ENCODE measurements at places on chromosomes 5 and 9.

DNA sequence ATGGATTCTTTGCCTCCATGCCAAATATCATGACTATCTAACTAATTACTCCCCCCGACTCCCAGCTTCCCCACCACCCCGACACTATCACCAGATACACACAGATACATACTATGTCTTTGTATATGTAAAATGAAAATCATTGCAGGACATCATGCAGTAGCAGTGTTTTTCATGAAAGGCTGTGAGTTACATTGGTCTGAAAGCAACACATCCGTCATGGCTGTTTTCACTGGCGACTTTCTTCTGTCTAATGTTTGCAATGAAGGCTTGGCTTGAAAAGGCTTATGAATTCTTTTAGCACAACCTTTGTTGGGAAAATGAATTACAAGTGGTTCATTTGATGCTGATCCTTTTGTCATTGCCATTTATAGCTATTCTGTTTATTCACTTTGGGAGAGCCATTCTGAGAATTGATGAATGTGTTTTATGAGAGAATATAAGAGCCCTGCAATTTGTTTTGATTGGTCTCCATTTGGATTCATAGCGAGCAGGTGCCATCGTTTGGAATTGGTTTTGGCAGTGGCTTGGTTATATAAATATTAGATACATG, 103.4 kb downstream of the PIP5K1B start:
- DNase-seq: no peak

DNA sequence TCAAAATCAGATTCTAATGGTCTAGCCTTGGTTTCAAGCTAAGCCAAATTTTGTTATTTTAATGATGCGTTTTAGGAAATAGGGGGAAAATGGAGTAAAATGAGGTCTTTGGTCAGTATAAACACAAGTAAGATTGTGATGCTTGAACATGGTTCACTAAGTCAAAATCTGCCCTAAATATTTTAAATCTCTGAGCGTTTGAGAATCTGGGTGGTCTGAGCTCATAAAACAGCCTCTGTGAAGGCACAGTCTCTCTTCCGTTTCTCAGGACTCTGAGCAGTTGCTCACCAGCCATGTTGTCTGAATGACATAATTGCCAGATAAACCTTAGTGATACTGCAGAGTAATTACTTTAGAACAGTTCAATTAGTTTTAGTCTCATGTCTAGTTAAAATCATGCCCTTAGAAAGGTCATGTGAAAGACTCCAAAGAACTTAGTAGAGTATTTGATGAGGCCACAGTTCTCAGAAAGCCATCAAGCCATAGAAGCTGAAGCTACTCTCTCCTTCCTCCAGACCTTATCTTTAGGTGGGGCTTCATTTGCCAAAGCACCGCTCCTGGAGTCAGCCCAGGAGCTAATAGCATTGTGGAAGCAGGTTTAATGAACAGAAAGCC, 257.1 kb upstream of the MAP3K1 start:
- DNase-seq: no peak

DNA sequence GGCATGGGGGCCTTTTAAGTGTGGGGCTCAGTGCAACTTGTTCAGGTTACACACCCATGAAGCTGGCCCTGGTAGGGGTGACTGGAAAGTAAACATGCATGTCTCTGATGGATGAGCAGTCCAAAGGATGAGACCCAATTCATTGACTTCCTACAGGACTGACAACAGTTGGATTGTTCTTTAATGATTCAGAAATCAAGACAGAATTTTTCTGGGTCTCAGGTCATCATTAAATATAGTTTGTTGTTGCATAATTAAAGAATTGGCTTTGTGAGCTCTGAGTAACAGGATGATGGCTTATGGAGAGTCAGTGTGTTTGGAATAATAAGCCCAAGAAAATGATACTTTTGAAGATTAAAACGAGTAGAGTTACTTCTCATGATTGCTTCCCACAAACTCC, 604.2 kb upstream of the CLINT1 start:
- DNase-seq: no peak

DNA sequence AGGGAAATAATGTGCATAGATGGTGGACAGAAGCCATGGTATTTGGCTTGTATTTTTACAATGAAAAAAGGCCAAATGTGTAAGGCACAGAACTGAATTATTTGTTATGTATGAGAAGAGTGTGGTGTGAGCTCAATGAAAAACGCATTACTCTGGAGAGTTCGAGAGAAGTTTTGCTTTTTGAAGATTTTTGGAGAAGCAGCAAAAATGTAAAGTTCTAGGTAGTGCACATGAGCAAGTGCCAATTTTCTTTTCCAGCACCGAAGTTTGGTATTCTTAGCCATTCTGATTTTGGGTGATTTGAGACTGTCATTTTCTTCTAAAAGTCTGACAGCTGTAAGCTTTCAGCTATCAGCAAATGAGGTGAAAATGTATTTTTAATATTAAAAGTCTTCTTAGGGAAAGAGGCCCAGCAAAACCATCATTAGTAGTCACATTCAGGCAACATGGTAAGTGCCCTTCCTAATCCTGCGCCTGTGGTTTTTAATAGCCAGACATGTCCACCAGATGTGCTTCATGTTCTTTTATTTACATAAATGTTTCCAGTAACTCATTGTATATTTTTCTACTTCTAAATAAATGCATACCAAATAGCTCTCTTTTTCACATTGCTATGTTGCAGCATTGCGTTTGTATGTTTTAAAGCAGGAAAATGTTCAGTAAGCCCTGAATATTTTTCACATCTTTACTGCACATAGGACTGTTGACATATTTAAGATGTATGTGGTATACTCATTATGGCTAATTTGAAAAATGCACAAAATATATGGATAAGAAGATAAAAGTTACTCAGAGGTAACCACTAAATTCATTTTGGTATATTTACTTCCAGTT, 50.4 kb downstream of the RASGRF2 start:
- no peak for DNase-seq

- no peak for DNase-seq
Observed at GRCh38 chr5:60248901-60249300, 355.4 kb upstream of the PDE4D start.

DNA sequence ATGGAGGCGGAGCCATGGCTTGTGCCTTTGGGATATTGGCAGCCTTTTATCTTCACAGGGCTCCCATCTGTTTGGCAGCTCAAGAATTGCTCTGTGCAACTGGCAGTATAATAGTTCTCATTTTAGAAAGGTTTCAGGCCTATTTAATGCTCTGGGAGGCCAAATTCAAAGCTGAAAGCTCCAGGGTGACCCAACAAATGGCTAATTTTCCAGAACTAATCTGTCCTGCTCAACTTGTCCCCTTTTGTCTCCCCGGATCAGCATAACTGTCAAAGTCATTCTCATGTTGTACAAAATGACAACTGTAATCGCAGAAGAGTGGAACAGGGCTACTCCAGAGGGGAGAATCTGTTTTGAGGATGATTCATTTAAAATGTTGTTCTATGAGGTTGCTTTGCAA, 52.6 kb upstream of the CXCL14 start:
- DNase-seq: no peak

DNA sequence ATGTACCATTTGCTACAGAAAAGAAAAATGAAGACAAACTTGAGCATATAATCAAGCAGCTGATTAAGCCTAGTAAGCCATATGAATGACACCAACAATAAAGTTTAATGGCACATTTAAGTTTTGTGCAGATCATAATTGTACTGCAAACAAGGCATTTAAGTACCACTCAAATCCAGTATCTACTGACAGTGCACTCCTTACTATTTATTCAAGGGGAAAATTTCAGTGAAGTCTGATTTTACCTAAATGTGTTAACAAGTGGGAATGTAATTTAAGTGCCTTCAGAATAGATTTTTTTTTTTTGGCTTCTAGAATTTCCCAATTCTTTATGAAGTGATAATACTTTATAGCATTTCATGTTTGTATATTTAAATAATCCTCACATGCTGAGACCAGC, 341.0 kb upstream of the POU5F2 start:
- no peak for DNase-seq

GRCh38 chr5:145589063-145589462, 246.1 kb downstream of the PRELID2 start:
- no peak for DNase-seq

DNA sequence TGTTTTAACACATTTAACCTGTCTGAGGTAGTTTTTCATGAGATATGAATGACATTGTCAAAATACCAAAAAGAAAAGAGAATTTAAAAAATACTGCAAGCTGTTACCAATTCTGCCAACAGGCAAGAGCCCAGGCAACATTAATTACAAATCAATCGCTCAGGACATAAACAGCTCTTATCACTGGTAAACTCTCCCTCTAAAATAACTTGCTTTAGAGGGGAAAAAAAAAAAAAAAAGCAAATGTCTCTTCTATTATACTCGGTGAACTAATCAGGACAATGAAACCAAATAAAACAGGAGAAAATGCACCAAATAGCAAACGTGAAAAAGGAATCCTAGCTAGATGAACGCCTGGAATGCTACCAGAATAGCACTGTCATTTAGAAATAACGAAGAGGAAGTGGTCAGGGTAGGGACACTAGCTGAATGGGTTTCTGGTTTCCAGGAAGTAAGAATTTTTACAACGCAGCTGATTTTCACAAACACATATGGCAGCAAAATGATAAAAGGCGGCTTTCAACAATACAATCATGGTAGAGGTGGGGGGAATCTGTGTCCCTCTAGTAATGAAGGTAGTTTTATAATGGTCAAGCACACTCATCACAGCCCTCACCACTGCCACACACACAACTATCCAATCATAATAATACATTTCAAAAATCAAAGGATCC, 94.9 kb downstream of the DENND1A start:
- peak; percentile 21 for DNase-seq

- no peak for DNase-seq
Observed at GRCh38 chr9:105218673-105219072, 25.8 kb upstream of the SLC44A1 start.

- no peak for DNase-seq
Observed at GRCh38 chr9:121226175-121226574, 24.5 kb upstream of the RAB14 start.

GRCh38 chr9:72440992-72441847, 76.2 kb upstream of the ZFAND5 start:
- DNase-seq: no peak

GRCh38 chr9:114096041-114096511, 3.0 kb downstream of the KIF12 start:
- DNase-seq: no peak

- DNase-seq: no peak
Observed at GRCh38 chr5:158698768-158699284, 400.9 kb downstream of the EBF1 start.

GRCh38 chr9:134679616-134680392, 38.2 kb downstream of the COL5A1 start:
- DNase-seq: no peak

GRCh38 chr9:110115341-110115820, 92.6 kb downstream of the C9orf152 start:
- no peak for DNase-seq

GRCh38 chr9:13213337-13213736, 66.2 kb downstream of the MPDZ start:
- DNase-seq: no peak

DNA sequence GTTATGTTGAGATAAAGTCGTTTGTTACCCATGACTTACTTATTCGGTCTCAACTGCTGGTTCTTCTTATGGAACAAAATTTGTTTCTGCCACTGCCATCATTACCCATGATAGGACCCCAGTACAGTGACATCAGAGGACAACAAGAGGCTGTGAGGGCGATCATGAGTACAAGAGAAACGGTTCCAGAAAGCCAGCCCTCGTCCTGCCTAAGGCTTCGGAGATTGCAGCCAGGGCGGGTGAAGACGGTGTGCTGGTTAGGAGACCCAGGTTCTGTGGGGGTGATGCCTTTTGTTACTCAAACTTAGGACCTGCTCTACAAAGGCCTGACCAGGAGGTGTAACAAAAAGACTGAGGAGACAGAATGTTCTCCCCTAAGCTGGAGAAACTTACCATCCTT, 10.9 kb downstream of the FYB1 start:
- no peak for DNase-seq

DNA sequence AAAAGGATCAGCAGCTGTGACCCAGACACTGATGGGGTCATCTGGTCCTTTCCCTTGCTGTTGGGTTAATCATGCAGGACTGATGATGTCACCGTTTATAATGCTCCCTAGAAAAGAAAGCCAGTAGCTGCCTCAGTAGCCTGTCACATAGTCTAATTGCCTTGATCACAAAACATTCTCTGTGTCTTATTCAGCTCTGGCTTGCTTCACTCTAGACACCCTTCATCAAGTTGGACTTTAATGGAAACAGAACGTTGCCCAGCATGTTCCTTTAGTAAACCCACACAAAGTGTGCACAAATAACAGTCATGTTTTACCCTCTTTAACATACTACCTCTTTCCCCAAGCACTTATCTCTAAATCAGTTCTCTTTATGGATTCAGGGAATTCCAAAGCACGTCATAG, 170.8 kb downstream of the SGCD start:
- no peak for DNase-seq

DNA sequence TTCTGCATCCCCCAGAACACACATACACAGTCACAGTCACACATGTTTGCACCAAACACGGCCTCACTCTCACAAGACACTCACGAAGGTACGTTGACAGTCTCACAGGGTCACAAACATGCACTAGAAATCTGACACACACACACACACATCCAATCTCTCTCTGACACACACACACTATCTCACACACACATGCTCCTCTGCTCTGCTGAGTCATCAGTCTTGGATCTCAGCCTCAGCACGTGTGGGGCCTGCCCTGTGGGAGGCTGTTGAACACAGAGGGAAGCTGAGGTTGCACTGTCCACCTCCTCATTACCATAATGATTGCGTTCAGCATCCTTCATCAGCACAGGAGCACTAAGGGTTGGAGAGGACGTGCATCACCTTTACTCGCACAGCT, 188.8 kb downstream of the MTRR start:
- no peak for DNase-seq

- no peak for DNase-seq
Observed at GRCh38 chr5:113233606-113234005, 201.2 kb downstream of the TSSK1B start.

DNA sequence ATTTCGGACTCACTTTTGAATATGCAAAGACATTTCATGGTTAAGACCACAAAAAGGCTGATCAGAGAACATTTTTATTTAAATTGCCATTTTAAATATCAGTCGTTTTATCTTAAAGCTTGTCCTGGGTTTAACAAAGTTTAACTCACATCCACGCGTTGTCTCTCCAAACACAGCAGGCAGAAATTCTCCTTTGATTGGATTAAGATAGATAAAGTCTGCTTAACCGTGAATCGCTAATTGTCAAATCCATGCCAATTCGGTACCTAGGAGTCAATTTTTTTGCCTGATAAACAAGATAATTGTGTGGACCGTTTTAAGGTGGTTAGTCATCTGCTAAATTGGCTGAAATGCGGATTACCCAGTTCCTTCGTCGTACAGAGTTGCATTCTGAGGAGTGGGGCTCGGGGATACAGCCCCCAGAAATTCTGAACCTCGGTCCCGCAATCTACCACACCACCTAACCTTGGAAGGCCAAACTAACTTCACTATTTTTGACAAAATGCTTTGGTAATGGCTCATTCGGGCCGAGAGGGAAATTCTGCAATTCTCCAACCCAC, 665 bp upstream of the BTF3 start:
- DNase-seq: no peak

GRCh38 chr9:104068546-104068945, 25.6 kb upstream of the SMC2 start:
- DNase-seq: no peak

Measured in renal pelvis (tissue), 12 donors.